Stimulated activated CD4-positive, alpha-beta T cell treated with anti-CD3 and anti-CD28 coated beads, Interleukin-4, amount 100 ng/mL, for 1 hour (primary cell): ENCODE measurements at places on chromosomes 11 and 22.

DNA sequence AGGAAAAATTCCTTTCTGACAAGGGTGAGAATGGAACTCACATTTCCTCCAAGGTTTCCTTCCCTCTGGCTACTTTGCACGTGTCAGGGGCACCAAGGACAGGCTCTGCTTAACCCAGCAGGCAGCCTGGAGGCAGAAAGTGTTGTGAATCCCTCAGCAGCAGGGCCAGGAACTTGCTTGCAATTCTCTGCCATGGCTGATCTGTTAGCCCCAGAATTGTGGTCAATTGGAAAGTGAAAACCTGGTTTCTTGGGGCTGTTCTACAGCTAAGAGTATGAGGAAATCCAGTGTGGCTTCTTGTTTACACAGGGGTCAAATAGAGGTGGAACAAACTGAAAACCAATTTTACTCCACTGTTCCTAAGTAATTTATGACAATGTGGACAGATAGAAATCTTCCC lies 38.3 kb upstream of the CEP295 start:
- DNase-seq = no peak

DNA sequence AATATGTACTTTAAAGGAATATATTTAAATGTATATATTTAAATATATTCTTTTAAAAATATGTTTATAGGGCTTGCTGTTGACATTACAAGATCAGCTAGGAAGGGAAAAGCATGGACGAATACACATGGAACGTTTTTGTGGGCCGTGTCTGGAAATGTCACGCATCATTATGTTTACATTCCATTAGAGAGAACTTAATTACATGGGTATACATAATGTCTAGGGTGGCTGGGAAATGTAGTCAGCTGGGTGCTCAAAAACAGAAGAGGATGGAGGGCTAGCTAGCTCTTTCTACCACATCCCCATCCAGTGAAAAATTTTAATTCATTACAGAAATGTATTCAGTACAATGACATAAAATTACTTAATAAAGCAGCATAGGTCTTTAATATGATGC lies 371.2 kb downstream of the DYNC2H1 start:
- no peak for DNase-seq

GRCh38 chr22:21074102-21074715 lies 28.5 kb downstream of the LRRC74B start:
- no peak for DNase-seq

DNA sequence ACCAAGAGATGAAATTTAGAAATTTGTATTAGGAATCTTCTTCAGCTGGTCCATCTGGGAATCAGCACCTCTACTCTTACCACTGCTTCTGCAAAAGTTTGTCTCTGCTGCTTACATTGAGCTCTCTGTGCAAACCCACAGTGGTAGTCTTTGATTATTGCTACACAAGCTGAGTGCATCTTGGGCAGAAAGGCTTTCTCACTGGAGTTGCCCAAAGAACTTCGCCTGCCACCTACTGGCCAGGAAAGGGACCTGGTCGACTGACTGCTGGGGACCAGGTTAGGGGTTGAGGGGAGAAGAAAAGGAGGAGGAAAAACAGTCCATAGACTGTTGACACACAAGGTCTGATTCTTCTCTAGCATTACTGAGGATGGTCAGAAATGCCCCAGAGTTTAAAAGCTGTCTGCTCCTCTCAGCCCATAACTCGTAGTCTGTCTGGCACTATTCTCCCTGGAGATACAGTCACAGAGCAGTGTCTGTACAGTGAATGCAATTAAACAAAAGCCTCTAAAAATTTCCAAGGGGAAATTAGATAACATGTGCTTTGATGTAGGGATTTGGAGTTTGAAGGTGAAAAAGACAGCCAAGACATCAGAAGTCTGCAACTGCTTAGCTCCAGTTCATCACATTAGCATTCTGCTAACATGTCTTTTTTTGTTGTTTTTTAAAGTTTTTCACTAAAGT lies 215.0 kb upstream of the CTSC start:
- DNase-seq = peak; percentile 55

- DNase-seq = no peak
Measured at GRCh38 chr11:65945941-65946558, 770 bp downstream of the TSGA10IP start.

- no peak for DNase-seq
Measured at GRCh38 chr11:100876815-100877520, 189.9 kb downstream of the ARHGAP42 start.

DNA sequence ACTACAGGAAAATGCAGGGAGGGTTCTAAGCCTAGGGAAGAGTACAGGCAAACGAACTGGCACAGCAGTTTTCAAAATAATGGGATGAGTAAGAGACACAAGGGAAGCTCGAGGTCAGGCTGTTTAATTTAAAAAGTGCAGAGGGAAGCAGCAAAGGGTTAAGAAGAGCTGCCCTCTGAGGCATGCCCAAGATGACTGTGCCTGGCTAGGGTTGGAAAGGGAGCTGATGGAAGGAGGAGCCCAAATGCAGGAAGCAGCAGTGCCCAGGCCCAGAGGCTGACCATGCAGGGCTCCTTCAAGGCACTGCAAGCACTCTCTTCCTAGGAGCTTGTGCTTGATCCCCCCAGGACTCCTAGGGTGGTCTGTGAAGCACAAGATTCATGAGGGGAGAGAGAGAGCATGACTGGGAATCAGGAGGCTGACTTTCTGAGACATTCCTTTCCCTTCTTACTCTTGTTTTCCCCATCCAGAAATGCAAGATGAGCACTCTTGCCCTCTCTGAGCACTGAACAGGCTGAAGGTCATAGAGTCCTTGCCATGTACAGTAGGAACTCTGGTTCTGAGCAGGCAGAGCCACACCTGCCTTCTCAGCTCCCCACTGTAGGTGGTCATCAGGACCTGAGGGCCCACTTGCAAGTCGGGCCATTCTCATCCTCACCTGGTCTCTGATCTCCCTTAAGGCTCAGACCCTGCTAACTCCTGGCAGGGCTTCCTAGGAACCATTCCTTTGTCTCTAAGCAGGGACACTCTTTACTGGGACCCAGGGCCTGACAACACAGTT lies 46.7 kb upstream of the DRD2 start:
- no peak for DNase-seq

- no peak for DNase-seq
Measured at GRCh38 chr11:115887727-115888126, 383.5 kb upstream of the CADM1 start.

GRCh38 chr11:86212019-86212611 lies 32.4 kb upstream of the EED start:
- no peak for DNase-seq

DNA sequence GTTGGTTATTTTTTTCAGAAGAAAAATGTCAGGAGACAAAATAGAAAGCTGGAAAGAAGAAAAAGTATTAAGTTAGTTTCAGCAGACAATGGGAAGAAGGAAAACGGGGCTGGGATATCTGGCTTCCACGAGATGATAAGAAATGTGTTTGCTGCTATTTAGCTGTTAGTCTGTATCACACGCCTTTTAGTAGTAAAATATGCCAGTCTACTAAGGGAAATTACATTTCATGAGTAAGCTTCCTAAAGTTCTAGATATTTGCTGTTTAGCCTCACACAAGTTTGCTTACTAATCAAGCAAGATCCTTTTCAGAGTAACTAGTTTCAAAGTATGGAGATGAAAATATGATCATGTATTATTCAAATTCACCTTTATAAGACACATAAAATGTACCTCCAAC lies 1.5 kb downstream of the OR51B4 start:
- no peak for DNase-seq

- DNase-seq = peak; percentile 70
Measured at GRCh38 chr11:44950625-44951476, at the start of gene TP53I11. TP53I11 (minus strand) TSS chr11:44950883; CDS start chr11:44938335, 12,548 bp downstream.

DNA sequence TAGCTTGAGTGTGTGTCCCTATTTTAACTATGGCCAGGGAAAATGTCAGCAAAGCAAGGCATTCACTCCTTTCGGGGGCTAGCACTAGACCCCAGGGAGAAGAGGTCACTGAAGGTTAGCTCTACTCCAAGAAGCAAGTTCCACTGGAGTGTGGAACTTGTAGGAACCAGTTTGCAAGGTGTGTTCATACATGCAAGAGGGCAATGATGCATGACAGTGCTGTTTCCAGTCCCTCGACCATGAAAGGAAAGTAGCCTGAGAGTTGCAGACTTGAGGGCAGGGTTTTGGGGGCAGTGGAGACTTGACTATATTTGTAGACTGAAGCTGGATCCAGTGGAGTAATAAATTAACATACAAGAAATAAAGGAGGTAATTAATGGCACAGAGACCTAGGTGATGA lies 21.6 kb upstream of the SLC36A4 start:
- no peak for DNase-seq

GRCh38 chr22:28344918-28345703 lies 334.5 kb downstream of the TTC28 start:
- DNase-seq = no peak

GRCh38 chr11:126118806-126119205 lies 56.1 kb upstream of the CDON start:
- DNase-seq = no peak

DNA sequence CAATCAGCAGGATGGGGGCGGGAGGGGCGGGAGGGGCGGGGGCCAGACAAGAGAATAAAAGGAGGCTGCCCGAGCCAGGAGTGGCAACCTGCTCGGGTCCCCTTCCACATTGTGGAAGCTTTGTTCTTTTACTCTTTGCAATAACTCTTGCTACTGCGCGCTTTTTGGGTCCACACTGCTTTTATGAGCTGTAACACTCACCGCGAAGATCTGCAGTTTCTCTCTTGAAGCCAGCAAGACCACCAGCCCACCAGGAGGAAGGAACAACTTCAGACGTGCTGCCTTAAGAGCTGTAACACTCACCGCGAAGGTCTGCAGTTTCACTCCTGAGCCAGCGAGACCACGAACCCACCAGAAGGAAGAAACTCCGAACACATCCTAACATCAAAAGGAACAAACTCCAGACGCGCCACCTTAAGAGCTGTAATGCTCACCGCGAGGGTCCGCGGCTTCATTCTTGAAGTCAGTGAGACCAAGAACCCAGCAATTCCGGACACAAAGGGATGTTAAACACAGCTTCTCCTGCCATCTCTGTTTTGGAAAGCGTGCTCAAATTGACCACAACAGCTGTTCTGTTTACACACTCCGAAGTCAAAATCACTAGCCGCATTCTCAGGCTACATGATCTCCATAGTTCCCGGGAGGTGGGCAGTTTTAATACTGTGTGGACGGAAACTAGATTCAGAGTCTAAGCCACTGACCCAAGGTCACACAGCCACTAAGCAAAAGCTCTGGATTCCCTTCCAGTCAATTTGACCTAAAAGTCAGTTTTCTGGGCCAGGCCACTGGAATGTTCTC lies 11.9 kb downstream of the PLAAT2 start:
- DNase-seq = no peak

DNA sequence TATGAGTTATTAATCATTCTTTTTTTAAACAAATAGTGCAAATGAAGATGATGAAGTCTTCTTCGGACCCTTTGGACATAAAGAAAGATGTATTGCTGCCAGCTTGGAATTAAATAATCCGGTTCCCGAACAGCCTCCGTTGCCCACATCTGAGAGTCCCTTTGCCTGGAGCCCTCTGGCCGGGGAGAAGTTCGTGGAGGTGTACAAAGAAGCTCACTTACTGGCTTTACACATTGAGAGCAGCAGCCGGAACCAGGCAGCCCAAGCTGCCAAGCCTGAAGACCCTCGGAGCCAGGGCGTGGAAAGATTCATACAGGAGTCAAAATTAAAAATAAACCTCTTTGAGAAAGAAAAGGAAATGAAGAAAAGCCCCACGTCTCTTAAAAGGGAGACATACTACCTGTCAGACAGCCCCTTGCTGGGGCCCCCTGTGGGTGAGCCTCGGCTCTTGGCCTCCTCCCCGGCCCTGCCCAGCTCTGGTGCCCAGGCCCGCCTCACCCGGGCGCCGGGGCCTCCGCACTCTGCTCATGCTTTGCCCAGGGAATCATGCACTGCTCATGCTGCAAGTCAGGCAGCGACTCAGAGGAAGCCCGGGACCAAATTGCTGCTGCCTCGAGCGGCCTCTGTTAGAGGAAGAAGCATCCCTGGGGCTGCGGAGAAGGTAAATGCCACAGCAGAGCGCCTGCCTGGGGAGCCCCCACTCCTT lies 11.8 kb downstream of the GTSE1 start:
- no peak for DNase-seq

DNA sequence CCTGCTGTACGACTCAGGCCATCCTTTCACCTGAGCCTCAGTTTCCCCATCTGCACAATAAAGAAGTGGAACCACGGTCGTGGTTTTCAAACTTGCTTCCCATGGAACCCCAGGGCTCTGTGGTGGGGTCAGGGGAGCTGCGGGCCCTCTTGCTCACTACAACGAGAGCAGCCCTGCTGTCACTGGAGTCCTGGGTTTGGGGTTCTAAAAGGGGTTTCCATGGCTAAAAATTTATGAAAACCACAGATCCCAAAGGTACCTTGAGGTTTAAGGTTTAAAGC lies 45.4 kb upstream of the CARS1 start:
- no peak for DNase-seq

GRCh38 chr11:445765-446588 lies 4.1 kb upstream of the PTDSS2 start:
- no peak for DNase-seq
